Ovary (tissue), 10 donors: ENCODE measurements at places on chromosomes 16 and 17. TPM values are rescaled to one million over a fixed set of nuclear protein-coding genes. Genes with fewer than 3 reads are reported as not detected.
A peak's percentile ranks its signal among the peaks of the same experiment; 100 is the strongest.

BCAR1 gene
- 47.4 TPM for total RNA-seq

KRTAP1-1 gene
- not detected for total RNA-seq

MT1E gene
- total RNA-seq, result 106 TPM

IRF8 gene
- total RNA-seq, result 1.8 TPM

SYT17 gene
- 1.5 TPM for total RNA-seq

DNA sequence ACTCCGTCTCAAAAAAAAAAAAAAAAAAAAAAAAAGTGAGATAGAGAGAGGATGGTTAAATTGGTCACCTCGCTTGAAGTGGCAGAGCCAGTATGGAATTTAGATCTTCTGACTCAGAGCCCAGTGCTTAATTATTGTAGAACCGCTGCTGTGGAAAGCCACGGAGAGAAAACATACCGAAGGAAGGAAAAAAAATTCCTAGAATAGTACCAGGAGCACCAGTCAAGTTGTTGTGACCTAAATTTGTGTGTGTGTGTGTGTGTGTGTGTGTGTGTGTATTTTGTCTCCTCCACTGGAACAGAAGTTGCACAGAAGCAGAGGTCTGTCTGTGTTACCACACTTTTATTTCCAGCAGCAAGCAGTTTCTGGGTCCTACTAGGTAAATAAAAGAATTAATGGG, 10.6 kb upstream of the NUP85 start:
- no peaks in the 10 kb centered on the region for H3K36me3 ChIP-seq
- H3K27ac ChIP-seq, result no peak overlapping the region
- no peak for DNase-seq
- H3K4me3 ChIP-seq, result no peak overlapping the region
- no peaks in the 10 kb centered on the region for H3K4me1 ChIP-seq

GRCh38 chr17:42584880-42585279, 7.4 kb upstream of the PSMC3IP start:
- H3K27ac ChIP-seq, result no peak overlapping the region
- DNase-seq, result peak; percentile 19
- peaks cover 2% of the 10 kb centered on the region for H3K4me1 ChIP-seq
- no peaks in the 10 kb centered on the region for H3K27me3 ChIP-seq

GRCh38 chr16:2250652-2251295, 613 bp downstream of the ECI1 start:
- H3K27ac ChIP-seq, result peak overlapping the region; percentile 77
- no peaks in the 10 kb centered on the region for H3K27me3 ChIP-seq
- H3K36me3 ChIP-seq, result no peaks in the 10 kb centered on the region
- peaks cover 2% of the 10 kb centered on the region for H3K4me1 ChIP-seq

DNA sequence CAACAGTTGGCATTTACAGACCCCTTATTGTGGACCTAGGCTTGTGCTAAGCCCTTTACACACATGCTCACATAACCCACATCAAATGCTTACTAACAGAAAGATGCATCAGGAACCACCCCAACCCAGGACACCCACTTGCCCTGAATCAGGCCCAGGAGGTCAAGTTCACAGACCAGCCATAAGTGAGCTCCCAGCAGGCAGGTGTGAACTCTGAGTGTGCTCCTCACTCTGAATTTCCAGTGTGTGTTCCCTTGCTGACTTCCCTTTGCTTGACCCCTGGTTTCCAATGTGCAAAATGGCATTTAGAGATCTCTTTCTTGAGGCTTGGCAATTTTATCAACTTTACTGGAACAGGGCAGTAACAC, 87.0 kb downstream of the BMERB1 start:
- no peak for DNase-seq
- no peaks in the 10 kb centered on the region for H3K27me3 ChIP-seq
- no peak overlapping the region for H3K4me3 ChIP-seq
- H3K36me3 ChIP-seq, result no peaks in the 10 kb centered on the region
- peaks cover 23% of the 10 kb centered on the region for H3K4me1 ChIP-seq

DNA sequence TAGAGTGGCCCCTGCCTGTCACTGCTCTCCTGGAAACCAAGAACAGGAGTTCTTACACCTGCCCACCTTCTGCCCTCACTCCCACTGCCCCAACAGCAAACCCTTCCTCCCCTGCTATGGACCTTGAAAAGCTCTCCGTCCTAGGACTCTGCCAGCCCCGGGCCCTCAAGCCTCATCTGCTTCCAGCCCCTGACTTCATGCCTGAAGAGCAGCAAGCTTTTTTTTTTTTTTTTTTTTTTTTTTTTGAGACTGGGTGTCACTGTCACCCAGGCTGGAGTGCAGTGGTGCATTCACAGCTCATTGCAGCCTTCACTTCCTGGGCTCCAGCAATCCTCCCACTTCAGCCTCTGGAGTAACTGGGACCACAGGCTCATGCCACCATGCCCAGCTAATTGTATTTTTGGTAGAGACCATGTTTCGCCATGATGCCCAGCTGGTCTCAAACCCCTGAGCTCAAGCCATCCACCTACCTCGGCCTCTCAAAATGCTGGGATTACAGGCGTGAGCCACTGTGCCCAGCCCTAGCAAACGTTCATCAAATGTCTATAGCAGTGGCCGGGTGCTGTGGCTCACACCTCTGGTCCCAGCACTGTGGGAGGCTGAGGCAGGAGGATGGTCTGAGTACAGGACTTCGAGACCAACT, 16.9 kb downstream of the CARHSP1 start:
- peaks cover 10% of the 10 kb centered on the region for H3K4me1 ChIP-seq
- DNase-seq, result no peak
- no peaks in the 10 kb centered on the region for H3K27me3 ChIP-seq
- no peak overlapping the region for H3K4me3 ChIP-seq
- H3K27ac ChIP-seq, result no peak overlapping the region
- no peaks in the 10 kb centered on the region for H3K36me3 ChIP-seq

DNA sequence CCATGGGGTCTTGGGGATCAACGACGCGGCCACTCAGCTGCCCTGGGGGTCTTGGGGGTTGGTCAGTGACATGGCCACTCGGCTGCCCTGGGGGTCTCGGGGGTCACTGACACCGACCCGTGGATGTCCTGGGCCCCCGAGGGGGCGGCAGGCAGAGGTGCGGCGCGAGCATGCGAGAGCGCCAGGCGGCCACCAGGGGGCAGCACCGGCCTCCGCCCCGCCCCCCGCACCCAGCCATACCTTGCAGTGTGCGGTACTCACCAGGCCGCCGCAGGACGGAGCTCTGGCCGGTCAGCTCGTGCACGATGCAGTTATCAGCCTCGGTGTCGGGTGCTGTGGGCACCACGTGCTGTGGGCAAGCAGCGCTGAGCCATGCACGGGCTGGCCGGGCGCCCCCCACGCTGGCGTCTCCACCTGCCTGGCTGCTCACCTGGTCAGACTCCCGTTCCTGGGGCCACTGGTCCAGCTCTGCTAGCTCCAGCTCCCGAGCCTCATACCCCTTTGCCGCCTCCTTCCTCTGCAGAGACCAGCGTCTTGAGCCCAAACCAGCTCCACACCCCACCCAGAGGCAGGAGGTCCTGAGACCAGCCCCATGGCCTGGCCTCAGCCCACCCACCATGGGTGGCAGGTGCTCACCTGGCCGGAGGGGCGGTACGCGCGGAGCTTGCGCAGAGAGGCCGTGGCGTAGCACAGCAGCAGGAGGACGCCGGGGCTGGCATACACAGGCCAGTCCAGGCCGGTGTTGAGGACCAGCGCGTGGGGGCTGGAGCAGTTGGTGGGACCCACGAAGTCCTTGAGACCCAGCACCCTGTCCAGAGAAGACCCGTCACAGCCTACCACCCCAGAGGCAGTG, 31.2 kb downstream of the CTU2 start:
- H3K36me3 ChIP-seq, result no peaks in the 10 kb centered on the region
- no peaks in the 10 kb centered on the region for H3K4me1 ChIP-seq
- peak; percentile 86 for DNase-seq
- no peak overlapping the region for H3K27ac ChIP-seq
- no peak overlapping the region for H3K4me3 ChIP-seq

- DNase-seq, result no peak
- H3K36me3 ChIP-seq, result no peaks in the 10 kb centered on the region
- H3K4me3 ChIP-seq, result no peak overlapping the region
- H3K27me3 ChIP-seq, result no peaks in the 10 kb centered on the region
These were observed 10.8 kb upstream of the ZNF629 start for GRCh38 chr16:30797670-30798309.

DNA sequence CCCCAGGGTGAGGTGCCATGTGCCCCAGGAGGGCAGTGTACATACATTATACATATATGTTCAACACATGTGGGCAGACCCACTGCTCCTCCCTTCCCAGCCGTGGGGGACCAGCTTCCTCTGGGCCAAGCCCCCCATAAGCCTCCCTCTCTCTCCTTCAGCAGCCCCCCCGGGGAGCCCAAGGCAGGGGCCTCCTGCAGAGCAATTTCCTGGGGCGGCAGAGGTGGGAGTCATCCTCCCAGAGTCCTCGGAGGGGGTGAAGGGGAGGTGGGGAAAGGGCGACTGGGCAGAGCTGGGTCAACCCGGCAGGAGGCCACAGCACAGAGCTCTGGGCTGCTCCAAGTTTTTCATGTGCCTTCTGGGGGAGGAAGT, 235.1 kb downstream of the ZNF423 start:
- peak overlapping the region; percentile 83 for H3K27ac ChIP-seq
- DNase-seq, result peak; percentile 63
- no peaks in the 10 kb centered on the region for H3K36me3 ChIP-seq
- H3K4me1 ChIP-seq, result peaks cover 18% of the 10 kb centered on the region

GRCh38 chr17:49074851-49075540, 57.6 kb upstream of the B4GALNT2 start:
- H3K4me1 ChIP-seq, result peaks cover 1% of the 10 kb centered on the region
- H3K4me3 ChIP-seq, result no peak overlapping the region
- no peaks in the 10 kb centered on the region for H3K36me3 ChIP-seq
- DNase-seq, result no peak

DNA sequence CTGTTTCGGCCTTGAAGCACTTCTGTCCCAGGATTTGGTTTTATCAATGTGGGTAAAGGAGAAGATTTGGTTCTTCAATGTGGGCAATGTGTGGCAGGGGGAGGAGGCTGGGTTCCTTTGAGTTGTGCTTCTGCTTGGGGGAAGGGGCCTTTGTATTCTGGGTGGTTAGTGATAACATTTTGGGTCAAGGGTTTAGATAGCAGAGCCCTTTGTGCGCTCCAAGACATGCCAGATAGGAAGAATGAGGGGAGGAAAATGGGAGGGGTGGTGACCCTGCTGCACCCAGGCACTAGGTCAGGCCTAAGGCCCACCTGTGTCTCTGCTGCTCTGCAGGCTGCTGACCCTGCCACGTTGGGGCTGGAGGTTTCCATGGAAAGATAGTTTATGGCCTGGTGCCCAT, 40.0 kb upstream of the CDC42EP4 start:
- no peak overlapping the region for H3K4me3 ChIP-seq
- no peaks in the 10 kb centered on the region for H3K27me3 ChIP-seq
- H3K4me1 ChIP-seq, result peaks cover 5% of the 10 kb centered on the region
- no peak overlapping the region for H3K27ac ChIP-seq
- no peaks in the 10 kb centered on the region for H3K36me3 ChIP-seq
- DNase-seq, result no peak

DNA sequence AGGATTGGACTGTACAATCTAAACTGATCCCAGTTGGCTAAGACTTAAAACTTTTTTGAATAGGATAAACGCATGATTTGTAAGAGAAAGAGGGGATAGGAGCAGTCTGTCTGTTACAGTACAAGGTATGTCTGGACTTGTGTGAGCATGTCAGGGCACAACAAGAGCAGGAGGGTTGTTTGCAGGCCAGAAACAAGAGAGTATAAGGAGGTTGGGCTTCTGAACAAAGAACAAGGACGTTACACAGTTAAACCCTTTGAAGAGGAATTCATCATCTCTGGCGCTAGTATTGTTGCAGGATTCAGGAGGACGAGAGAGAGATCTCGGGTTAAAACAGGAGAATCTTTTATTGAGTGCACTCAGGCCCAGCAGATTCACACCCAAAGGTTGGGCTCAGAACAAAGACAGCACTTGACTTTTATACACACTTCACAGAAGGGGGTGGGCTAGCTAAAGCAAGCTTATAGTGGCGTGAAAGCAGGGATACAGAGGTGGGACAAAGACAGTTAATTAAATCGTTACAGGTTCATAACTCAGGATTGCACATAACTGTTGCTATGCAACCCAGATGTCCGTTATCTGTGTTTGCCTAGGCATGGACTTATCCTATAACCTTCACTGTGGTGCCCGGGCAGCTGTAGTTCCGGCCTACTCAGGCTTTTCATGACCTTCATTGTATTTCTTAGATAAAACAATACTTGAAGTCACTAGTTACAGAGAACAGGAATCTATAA, 34.3 kb downstream of the SEC14L1 start:
- H3K27ac ChIP-seq, result no peak overlapping the region
- DNase-seq, result no peak

GRCh38 chr16:75102595-75102994, 14.0 kb downstream of the LDHD start:
- H3K4me3 ChIP-seq, result no peak overlapping the region
- no peaks in the 10 kb centered on the region for H3K36me3 ChIP-seq
- no peak for DNase-seq
- no peaks in the 10 kb centered on the region for H3K27me3 ChIP-seq
- H3K27ac ChIP-seq, result no peak overlapping the region

DNA sequence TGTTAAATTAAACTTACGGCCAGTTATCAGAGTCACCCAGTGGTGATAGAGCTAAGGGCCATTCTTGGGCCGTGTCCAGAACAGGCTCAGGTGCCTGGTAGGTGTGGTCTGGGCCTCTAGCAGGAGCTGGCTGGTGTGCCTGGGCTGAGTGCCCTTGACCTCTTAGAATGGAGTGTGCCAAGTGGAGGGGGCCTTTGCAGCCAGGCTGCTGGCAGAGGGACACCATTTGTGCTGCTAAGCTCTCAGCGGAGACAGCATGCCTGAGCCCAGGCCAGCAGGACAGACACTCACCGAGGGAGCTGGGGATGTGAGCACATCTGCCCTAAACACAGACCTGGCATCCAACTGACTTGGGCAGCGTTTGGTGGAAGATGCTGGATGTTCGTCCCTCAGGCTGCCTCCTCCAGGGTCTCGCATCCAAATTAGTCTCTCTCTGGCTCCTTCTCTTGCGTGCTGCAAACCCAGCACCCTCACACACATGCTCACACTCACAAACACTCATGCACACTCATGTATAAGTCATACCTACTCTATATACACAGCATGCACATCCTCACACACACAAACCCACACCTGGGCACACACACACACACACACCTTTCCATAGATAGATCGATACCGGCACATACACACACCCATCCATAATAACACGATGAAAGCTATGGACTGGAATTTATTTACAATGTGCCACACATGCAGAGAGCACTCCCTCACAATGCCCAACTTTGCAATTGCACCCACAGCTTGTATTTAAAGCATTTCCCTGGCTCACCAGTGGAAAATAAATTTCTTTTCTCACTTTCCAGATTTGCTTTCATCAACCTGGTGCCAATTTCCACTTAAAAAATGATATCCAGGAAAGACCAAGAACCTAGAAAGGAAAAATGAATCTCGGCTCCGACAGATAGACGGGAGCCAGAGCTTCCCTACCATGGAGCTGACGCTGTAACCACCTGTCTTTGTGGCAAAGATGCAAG, 33.6 kb upstream of the CDH5 start:
- no peak for DNase-seq
- no peak overlapping the region for H3K27ac ChIP-seq
- H3K4me3 ChIP-seq, result no peak overlapping the region
- H3K36me3 ChIP-seq, result no peaks in the 10 kb centered on the region
